ENCODE measurements at places on chromosomes 11 and 22.

GRCh38 chr11:35006389-35007128 lies 90.1 kb downstream of the PDHX start:
- no peak for DNase-seq

- no peak for DNase-seq
Measured at GRCh38 chr11:86303257-86303656, 1.2 kb downstream of the HIKESHI start.

DNA sequence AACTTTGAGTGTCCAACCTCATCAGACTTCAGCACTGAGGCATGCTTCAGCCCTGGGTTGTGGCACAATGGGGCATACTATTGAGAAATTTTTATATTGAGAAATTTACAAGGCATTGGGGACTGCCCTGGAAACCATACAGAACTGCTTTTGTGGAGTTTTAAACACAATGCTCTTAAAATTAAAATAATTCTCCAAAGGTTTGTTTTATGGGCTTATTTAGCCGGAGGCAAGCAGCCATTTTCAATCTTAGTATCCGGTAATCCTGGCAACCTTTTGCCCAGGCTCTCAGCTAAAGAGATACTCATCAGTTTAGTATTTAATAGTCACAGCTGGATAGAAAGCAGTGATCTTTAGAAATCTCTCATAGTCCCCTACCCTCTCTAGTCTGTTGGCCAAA lies 3.1 kb upstream of the EXPH5 start:
- DNase-seq: no peak

DNA sequence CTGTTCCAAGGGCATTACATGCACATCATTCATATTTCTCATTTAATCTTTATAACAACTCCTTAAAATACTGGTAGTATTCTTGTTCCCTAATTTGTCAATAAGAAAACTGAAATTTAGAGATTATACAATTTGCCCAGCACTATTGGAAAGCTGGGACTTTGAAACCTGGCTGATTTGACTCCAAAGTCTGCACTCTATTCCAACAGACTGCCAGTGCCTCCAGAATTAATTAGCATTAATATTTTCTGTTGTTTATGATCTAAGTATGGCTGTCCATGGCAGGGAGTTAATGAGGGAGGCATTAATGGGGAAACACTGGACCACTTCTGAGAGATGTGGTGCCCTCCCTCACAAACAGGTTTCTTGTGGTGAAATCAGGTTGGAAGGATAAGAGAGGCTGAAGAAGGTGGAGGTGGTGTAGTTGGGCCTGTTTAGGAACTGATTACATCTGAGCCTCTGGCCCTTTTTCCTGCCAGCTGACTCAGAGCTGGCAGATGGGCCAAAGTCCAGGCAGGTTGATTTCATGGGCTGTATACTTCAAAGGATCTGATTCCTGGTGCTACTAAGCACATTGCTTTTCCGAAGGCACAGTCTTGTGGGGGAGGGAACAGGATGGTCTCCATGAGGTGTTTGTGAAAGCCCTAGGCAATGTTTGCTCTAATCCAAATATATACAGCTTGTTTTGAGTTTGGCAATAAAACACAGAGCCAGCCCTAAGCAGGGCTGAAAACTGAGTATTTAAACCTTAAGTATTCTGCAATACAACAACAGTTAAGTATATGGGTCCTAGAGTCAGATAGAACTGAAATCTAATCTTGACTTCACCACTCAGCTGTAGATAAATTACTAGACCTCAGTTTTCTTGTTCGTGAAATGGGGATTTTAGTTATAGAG lies 21.0 kb upstream of the RAB30 start:
- DNase-seq: no peak

- no peak for DNase-seq
Measured at GRCh38 chr11:16833026-16833425, 94.6 kb downstream of the C11orf58 start.

DNA sequence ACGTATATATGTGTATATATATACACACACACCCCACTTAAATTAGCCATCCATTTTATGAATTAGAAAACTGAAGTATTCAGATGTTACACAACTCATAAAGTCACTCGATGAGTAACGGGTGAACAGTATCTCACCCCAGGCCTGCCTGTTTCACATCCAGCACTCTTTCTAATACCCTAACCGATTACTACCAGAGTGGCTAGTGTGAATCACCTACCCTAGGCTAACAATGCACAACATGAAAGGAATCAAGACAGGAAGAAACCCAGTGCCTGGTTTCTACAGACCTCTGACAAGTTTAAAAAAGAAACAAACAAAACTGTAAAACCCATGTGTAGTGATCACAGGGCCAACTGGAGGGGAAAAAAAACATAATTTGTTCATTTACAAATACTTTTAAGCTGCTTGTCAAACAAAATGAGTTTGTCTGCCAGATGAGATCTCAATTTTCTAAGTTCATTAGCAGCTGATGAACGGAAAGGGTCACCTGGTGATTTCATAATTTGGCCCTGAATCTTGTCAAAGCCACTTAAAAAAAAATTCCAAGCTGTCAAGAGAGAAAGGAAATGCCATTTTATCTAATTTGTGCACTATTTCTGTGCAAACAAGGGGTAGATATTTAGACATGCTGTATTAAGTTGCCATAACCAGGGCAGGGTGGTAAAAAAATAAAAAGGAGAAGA lies 134.8 kb downstream of the LARGE1 start:
- DNase-seq: no peak

- no peak for DNase-seq
Measured at GRCh38 chr11:79538775-79539174, 97.9 kb upstream of the TENM4 start.

- no peak for DNase-seq
Measured at GRCh38 chr11:839875-840617, 2.3 kb downstream of the POLR2L start.

DNA sequence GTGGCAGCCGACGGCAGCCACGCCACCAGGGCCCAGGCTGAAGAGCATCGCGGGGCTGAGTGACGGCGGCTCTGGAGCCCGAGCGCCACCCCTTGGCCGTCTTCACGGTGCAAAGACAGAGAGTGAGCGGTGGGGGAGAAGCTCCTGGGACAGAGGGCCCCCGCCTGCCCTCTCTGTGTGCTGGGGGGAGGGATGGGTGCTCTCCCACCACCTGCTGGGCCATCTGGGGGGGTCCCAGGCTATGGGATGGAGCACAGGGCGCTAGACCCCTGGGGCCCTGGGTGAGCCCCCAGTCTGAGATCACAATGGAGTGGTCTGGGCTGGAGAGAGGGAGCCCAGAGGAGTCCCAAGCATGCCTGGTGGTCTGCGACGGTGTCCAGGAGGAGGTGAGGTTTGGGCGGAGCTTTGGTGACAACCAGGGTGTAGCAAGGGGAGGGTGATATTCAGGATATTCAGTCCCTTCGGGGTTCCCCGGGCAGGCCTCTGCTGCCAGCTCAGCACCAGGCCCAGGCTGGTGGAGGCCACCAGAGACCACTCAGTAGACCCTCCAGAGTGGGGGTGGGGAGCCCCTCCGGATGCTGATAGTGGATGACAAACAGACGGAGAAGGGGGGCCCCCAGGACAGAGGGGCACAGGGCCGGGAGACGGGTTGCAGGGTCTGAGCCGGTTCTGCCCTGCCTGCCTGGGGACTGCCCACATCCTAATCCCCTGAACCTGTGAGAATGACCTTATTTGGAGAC lies 78.1 kb upstream of the PRR5 start:
- DNase-seq: no peak

DNA sequence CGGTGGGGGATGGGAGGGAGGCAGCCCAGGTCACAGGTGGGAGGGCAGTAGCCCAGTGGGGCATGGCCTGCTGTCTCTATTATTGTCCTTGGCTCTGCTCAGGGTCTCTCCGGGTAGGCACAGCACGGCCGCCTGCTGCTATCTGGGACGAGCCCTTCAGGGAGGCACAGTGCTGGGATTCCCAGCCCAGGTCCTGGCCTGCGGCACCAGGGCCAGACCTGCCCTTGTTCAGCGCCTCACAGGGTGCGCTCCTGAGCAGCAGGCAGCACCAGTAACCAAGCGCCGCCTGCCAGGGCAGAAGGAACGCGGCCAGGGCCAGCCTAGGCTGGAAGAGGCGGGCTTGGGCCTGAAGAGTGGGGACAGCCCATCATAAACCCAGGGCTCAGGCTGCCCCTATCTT lies 151.0 kb downstream of the MPPED1 start:
- DNase-seq: no peak
